Natural killer cell (primary cell): ENCODE measurements at places on chromosomes 1 and 21. TPM values are rescaled to one million over a fixed set of nuclear protein-coding genes. Genes with fewer than 3 reads are reported as not detected.

The GBP2 gene
- 144 TPM for total RNA-seq

The GPR161 gene
- not detected for total RNA-seq

The AADACL3 gene
- not detected for total RNA-seq

The UBASH3A gene
- total RNA-seq: 2.0 TPM

The C1orf94 gene
- total RNA-seq: not detected

The SPSB1 gene
- 1.5 TPM for total RNA-seq

The TAS1R3 gene
- total RNA-seq: 1.4 TPM

The CFHR5 gene
- total RNA-seq: not detected

The CASQ2 gene
- not detected for total RNA-seq

The PGLYRP4 gene
- not detected for total RNA-seq

The C1orf116 gene
- total RNA-seq: 0.30 TPM

- DNase-seq: no peak
Observed at GRCh38 chr1:155437405-155437804, 116.7 kb downstream of the RUSC1 start.

DNA sequence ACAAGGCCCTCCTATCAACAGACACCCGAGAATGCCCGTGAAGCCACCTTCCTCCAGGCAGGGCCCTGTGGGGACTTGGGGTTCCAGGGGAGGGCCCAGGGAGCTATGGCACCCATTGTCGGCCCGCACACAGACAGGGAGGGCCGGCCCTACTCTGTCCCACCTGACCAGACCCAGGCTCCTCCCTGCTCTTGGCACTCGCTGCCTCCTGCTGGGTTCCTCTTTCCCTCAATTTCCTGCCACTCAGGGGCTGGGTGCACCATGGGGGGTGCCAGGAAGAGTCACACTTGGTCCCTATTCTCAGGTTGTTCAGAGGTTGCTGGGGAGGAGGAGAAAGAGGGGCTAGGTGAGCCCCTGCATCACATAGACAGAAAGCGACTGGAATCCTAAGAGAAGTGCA lies 8.0 kb upstream of the OXCT2 start:
- no peak for DNase-seq

- DNase-seq: no peak
Observed at GRCh38 chr1:183330335-183330734, 87.8 kb downstream of the NMNAT2 start.

- DNase-seq: no peak
Observed at GRCh38 chr1:201813226-201813625, 15.7 kb upstream of the IPO9 start.

GRCh38 chr21:46355161-46356004 lies 31.4 kb downstream of the PCNT start:
- DNase-seq: peak; percentile 49

DNA sequence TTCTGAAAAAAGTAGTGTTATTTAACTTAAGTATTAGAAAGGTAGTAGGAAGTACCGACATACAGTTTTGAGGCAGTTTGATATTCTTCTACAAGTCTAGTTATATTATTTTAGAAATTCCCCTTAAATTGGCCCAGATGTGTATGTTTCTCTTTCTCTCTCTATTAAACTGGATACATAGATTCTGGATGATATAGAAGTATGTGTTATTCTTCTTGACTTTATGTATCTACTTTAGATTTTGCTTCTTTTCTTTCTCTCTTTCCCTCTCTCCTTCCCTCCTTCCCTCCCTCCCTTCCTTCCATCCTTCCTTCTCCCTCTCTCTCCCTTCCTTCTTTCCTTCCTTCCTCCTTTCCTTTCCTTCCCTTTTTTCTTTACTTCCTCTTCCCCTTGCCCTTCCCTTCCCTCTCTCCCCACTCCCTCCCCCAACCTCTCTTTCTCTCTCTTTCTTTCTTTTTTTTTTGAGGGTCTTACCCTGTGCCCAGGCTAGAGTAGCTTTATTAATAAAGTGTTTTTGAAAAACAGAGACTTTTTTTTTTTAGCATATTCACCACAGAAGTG lies 124.3 kb downstream of the OSBPL9 start:
- no peak for DNase-seq

GRCh38 chr1:29259802-29260441 lies 23.6 kb downstream of the PTPRU start:
- peak; percentile 46 for DNase-seq

DNA sequence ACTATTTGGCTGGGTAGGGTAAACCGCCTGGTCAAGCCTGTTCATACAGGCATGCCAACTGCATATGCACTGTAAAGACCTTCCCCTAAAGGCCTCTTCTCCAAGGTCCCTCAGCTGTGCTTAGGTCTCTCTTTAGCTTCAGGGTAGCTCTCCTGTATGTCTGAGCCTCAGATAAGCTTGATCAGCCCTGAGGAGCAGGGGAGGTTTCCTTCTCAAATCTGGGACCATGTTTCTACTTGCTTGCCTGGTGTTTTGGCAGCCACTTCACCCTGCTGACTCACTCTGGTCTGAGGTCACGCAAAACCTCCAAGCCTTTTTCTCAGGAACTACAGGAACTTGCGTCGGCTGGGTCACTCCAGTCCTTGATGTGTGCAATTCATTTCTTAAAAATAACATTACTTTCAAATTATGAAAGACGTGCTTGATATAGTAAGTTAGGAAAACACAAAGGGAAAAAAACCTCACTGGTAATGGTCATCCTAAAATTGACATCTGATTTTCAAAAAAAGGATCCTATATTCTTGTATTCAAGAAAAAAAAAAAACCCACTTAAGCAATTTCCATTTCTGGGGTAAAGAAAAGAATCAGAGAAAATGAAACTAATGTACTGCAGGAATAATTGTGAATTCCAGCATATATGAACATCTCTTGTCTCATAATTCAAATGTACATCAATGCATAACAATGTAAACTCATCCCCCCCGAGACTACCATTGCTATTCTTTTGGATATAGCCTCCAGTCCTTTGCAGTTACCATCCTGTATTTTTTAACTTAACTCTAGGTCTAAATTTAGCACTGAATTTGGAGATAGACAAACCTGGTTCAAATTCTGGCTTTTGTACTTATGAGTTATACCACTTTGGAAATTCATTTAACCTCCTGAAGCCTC lies 24.8 kb upstream of the RNF19B start:
- peak; percentile 42 for DNase-seq

GRCh38 chr1:240401731-240402130 lies 210.2 kb downstream of the GREM2 start:
- no peak for DNase-seq

DNA sequence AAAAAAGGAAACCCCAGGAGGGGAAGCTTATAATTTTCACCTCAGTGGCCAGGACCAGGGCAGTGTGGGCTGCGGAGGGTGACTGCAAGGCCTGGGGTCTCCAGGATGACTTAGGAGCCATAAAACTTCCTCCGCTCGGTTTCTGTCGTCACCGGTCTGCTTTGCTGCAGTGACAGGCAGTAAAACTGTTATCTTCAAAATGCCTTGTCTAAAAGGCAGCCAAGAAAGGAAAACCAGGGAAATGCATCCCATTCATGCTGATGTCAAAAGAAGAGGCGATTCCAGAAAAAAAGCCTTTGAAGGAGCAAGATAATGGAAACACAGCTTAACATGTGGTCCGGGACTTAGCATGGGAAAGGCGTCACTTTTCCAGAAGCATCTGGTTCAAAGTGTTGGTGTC lies 42.0 kb downstream of the COL6A1 start:
- DNase-seq: no peak

DNA sequence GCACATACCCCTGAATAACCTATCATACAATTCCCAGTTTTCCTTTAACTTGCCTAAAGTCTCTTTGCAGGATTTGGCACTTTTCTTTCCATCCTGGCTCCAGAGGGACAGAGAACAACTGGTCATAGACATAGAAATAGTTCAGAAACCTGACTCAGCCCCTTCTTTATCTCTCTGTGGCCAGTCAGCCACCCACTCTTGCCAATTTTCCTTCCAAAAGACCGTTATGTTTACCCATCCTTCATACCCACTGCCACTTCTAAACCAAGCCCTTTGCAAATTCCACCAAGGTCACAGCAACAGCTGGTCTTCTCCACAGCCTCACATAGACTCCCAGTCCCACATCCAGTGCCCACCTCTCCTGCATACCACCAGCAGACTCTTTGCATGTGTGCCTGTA lies 127.2 kb upstream of the FGGY start:
- no peak for DNase-seq

GRCh38 chr1:58768971-58769808 lies 14.7 kb downstream of the JUN start:
- DNase-seq: peak; percentile 47

- DNase-seq: no peak
Observed at GRCh38 chr1:208450958-208451357, 206.8 kb upstream of the PLXNA2 start.

DNA sequence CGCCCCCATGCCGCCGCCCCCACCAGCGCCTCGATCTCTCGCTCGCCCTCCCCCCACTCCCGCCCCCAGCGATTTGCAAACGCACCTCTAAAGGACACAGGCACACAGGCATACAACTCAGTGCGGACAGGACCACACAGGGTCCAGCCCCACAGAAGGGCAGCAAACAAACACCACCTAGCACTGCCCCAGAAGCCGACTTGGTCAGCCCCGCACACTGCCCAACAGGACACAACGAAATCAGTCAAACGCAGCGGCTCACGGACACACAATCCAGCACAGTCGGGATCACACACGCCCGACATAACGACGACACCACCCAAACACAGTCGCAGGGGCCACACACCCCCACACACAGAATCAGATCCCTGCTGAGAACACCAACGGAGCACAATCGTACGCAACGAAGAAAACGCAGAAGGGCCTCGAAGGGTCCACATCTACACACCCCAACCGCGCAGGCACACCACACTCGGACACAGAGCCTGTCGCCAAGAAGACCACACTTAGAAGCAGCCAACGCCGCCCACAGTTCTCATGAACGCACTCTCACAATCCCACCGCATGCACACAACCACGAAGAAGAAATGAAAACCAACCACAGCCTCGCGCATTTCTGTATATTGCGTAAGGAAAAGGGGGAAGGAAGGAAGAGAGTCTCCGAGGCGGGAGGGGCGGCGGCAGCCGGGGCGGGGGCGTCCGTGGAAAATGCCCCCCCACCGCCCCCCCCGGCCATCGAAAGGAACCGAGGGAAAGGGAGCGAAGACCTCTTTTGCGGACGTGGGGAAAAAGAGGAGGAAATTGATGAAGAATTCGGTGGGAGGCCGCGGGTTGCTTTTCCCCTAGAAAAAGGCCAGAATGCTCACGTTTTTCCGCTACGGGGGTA lies 481 bp downstream of the TAL1 start:
- DNase-seq: no peak

DNA sequence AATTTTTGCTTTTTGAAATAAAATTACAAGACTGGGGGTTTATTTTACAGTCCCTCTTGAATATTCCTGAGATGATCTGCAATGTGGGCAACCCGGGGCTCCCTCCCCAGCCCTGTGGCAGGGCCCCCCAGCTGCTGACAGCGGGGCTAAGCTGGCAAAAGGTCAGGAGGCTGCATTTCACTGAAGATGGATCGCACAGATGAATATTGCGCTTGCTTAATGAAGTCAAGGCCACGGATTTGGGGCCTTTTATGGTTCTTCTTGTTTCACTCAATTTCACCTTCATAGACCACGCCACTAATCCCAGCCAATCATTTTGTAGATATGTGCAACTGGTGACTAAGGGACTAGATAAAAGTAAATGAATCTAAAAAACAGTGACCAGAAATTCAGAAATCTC lies 50.8 kb upstream of the SLC22A15 start:
- DNase-seq: no peak

DNA sequence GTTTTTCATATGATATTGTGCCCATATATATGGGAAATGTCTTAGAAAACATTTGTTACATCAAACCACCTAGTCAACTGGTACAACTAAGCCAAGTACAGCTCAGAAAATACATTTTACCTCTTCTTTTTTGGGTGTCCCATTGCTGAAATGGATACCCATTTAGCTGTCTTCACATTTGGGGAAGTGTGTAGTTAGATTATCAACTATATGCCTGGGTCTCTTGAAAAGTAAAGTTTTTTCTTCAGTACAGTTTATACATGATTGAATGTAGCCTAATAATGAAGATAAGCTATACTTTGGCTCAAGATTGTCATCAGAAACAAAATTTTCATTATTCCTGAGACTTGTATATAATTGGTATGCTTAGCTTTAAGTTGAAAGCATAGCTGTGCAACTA lies 2.0 kb downstream of the AGO3 start:
- no peak for DNase-seq

DNA sequence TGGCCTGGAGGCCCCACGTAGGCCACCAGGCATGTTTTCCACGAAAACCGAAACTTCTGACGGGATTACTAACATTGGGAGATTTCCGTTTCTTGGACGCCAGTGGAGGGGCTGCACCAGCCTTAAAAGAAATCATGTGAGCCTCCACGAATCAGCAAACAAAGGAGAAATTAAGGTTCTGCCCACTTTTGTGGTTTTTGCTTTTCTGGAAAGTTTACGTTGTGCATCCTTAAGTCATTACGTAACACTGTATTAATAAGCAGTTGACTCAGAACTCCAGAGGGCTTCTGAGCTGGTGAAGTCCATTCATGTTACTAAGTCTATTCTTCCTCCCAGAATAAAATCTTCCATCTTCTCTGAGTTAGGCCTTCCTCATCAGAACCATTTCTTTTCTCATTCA lies 168.5 kb downstream of the PSMG1 start:
- DNase-seq: no peak

- peak; percentile 65 for DNase-seq
Observed at GRCh38 chr1:103525114-103525606, 339 bp upstream of the RNPC3 start.

DNA sequence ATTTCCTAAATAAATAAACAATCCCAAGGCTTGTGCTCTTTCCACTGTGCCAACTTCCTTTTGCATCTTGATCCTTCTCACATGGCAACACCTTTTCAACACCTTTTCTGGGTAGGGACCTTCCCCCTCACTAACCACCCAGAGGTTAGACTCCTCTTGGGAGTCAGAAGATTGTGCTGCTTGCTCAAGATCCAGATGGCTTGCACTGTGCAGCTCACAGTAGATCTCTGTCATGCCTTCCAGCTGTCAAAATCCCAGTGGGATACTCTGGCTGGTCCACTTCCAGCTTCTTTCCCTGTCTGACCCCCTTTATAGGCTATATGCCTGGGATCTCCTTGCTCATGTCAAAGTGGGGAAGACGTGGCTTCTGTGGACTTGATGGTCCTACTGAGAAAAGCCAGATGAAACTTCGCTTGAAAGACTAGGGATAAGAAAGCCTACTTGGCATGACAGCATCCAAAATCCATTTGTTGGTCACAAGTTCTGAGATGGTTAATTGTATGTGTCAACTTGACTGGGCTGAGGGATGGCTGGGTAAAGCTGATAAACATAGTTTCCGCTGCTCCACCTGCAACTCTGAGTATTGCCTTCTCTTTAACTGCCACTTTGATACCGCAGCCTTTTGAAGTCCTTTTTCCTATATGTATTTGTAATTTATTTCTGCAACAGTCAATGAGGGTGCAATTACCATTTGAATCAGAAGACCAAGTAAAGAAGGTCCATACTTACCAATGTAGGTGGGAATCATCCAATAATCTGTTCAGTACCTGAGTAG lies 74.5 kb downstream of the S1PR1 start:
- DNase-seq: peak; percentile 58

GRCh38 chr1:174433451-174433850 lies 14.3 kb upstream of the GPR52 start:
- no peak for DNase-seq

- DNase-seq: no peak
Observed at GRCh38 chr1:160130486-160130885, 14.9 kb downstream of the ATP1A2 start.

- DNase-seq: peak; percentile 7
Observed at GRCh38 chr1:43705982-43706597, 1.2 kb upstream of the ST3GAL3 start.

- DNase-seq: no peak
Observed at GRCh38 chr1:165910764-165911421, 83.5 kb downstream of the UCK2 start.
